Suppressor macrophage treated with lipopolysaccharide for 4 hours (primary cell): ENCODE measurements at places on chromosomes 3 and 15.
A peak's percentile ranks its signal among the peaks of the same experiment; 100 is the strongest.

GRCh38 chr3:193046371-193046770 lies 128.7 kb upstream of the MB21D2 start:
- DNase-seq: no peak

DNA sequence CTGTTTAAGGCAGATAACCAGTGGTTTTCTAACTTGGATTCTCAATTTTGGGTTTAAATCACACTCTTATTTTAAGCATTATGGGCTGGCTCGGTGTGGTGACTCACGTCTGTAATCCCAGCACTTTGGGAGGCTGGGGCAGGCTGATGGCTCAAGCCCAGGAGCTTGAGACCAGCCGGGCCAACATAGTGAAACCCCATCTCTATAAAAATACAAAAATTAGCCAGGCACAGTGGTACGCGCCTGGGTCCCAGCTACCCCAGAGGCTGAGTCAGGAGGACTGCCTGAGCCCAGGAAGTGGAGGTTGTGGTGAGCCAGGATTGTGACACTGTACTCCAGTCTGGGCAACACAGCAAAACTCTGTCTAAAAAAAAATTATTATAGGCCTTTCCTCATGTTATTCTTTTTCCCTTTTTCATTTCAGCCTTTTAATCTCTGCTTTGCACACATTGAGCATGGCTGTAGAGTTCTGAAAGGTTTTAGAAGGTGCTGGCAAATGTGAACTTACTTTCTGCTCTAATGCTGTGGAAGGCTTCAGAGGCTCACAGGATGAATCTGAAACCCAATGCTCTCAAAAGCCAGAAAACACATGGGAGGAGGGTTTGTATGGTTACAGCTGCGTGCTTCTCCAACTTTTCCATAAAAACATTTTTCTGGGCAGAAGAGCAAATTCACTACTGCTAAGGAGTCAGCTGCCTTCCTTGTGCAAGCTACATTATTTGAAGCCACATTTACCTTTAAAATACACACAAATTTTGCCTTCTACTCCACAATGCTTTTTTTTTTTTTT lies 32.5 kb downstream of the CHAC1 start:
- no peak for DNase-seq

DNA sequence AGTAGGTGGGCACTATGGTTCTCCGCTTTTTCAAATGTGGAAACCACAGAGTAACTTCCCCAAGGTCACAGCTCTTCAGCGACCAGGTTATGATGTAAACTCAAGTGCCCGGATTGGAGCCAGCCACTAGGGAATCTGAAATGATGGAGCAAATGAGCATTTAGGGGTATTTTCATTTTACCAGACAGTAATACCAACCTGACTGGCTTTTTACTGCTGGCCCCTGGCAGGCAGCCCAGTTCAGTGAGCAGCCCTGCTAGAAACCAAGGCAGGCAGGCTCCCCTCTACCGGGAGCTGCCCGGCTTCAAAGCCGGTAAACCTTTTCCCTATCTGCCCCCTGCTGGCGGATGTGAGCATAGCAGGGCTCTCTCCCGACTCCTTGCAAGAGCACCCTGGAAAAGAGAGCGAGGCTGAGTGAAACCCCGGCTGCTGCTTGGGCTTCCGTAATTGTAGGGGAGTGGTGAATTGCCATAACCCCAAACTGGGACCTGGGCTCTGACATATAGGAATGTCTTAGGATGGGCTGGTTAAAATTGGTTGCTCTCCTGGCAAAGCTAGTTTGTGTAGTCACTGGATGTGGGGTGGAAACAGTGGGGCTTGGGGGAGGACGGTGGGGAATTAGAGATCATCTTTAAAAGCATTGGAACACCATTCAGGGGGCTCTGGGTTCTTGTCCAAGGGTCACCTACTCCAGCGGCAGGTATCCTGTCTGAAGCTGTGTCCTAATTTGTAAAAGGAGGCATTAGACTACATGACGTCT lies 98.0 kb upstream of the TNFAIP8L3 start:
- peak; percentile 92 for DNase-seq

DNA sequence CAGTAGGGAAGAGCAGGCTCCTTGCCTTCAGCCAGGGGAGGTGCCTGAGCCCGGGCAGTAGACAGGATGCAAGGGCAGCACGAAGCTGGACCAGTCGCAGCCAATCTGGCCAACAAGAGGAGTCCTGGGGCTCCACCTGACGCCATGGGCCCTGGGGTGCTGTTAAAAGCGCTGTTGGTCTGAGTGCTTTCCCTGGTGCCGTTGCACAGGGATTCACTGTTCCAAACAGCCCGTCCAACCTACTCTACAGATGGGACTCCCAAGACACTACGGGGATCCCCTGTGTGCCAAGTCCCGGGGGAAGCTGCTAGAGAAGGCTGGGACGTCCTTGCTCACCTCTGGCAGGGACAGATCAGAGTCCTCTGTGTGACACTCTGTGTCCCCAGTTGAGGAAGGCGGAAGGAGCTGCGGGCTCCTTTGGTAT lies 632 bp downstream of the CTSH start:
- DNase-seq: no peak

DNA sequence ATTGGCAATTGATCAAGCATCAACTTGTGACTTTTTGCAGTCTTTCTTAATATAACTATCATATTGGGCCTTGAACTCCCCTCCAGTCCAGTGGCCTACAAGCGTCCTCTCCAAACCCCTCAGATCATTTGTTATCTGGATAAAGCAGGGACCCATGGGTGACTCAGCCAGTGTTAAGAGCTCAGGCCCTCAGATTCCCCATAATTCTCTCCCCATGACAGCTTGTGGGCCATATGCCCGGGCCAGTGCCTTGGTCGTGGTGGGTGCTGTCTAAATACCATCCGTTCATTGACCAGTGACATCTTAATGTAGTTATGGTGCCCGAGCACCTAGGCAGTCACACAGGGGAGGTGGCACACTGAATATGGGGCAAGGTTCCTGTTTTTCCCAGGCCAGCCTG lies 18.1 kb downstream of the MCF2L2 start:
- no peak for DNase-seq

GRCh38 chr15:59165726-59166125 lies 40.9 kb upstream of the LDHAL6B start:
- DNase-seq: no peak

GRCh38 chr3:95036526-95037021 lies 973.7 kb downstream of the NSUN3 start:
- DNase-seq: no peak

DNA sequence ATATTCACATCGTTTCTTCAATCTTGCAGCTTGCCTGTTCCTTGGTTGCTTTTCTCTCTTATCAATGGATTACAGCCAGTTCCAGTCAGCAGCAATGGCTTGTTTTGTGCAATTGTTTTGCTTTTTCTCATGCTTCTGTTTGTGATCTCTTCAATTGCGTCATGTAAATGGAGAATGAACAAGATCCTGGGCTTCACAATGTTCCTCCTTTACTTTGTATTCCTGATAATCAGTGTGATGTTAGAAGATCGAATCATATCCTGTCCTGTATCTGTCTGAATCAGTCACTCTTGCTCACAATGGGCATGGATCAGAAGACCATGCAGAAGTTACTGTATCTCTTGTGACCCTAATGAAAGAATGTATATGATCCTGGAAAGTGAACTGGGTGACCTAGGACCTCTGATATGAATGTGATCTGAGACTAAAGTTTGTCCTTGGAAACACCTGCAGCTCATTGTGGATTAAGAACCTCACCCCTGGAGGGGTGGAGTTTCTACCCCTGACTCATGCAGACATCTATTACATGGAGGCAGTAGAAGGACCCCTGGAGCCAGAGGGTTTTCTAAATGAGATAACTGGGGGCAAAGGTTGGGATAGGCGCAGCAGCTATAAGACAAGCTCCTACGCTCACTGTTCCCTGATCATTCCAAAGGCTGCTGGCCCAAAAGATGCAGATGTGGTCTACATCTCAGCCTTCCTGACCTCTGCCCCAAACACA lies 32.2 kb downstream of the SLC24A1 start:
- DNase-seq: peak; percentile 7

DNA sequence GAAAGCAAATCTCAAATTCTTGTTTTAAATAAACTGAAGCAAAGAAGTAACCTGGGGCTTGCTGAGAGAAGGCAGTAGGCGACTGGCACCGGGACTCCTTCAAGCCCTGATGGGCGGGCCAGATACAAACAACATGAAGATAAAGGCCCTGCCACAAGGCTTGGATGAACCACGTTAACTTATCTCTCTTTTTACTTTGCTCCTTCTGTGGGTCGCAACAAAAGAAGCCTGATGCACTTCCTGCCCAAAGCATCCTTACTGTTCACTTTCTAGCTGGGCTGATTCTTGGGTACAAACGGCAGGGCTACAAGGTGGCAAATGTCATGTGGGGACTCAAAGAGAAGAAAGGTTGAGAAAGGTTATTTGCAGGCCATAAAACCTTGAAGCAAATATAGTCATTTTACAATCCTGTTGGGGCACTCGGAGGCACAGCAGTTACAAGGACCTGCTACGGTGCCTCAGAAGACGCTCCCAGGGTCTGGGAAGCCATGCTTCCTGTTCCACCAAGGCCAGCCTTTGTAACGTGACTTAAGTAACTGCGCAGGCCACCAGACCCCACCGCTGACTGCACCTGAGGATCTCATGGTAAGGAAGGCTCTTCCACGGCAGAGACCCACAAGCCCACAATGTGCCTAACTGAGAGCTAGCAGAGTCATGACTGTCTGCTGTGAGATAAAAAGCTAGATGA lies 71.1 kb downstream of the CHSY1 start:
- DNase-seq: no peak

- peak; percentile 61 for DNase-seq
Measured at GRCh38 chr3:198071602-198072287, 111.7 kb downstream of the LMLN start.

GRCh38 chr15:38028869-38029268 lies 94.4 kb downstream of the TMCO5A start:
- peak; percentile 49 for DNase-seq

- DNase-seq: peak; percentile 12
Measured at GRCh38 chr15:81146006-81146405, 11.9 kb downstream of the CFAP161 start.

DNA sequence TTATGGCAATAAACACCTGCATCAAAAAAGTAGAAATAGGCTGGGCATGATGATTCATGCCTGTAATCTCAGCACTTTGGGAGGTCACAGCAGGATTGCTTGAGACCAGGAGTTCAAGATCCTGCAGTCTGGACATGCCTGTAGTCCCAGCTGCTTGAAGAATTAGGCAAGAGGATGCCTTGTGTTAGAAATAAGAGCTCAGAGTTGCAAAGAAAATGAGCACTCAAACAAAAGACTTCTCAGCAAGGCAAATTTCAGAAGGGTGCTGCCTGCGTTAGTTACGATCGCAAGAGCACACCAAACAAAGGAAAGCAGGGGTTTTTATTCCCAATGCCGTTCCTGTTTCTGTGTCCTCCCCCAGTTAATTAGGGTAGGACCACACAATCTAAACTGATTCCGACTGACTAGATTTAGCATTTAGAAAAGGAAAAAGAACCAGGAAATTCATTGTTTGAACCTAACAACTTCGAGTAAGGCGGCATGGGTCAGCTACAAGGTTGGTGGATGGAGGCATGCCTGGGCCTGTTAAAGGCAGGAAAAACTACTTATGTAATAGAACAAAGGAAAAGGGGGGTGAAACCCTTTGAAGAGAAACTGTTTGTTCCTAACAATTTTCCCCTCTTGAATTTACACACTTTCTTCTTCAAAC lies 55.5 kb downstream of the DLG1 start:
- no peak for DNase-seq

- no peak for DNase-seq
Measured at GRCh38 chr3:53865732-53866499, 16.0 kb downstream of the ACTR8 start.

- DNase-seq: no peak
Measured at GRCh38 chr3:197507081-197507480, 48.7 kb downstream of the BDH1 start.

- no peak for DNase-seq
Measured at GRCh38 chr15:99435877-99436541, 129.8 kb upstream of the MEF2A start.

- peak; percentile 1 for DNase-seq
Measured at GRCh38 chr3:155917781-155918180, 47.3 kb downstream of the GMPS start.

- DNase-seq: no peak
Measured at GRCh38 chr15:98888820-98889479, 118.6 kb downstream of the PGPEP1L start.

DNA sequence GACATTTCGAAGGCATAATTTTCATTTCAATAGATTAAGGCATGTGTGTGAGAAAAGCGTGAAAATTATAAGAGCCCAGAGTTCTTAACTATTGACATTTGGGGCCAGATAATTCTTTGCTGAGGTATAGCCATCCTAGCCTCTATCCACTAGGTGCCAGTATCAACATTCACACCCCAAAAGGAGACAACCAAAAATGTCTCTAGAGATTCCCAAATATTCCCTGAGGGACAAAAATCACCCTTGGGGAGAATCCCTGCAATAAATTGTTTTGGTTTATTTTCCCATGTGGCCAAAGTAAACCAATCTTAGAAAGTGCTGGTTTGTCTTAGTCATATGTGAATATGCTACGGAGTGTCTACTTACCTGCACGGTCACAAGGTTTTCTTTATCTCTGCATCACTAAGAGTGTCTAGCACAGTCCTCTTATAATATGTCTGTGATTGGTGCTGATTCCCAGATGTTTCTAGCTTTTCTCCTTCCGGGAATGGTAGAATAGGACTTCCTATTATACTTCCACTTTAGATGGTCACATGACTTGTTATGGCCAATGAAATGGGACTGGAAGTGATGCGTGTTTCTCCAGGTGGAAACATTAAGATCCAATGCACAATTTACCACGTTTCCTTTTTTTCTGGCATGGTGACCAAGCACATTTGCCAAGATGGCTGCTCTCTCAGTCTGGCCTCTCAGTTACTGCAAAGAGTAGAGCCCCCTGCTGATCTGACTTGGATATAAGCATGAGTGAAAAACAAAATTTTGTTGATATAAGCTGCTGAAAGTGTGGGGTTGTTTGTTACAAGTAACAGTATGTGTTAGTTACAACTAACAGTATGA lies 8.0 kb upstream of the KBTBD8 start:
- no peak for DNase-seq

GRCh38 chr3:47096959-47097358 lies 67.0 kb downstream of the SETD2 start:
- DNase-seq: no peak

DNA sequence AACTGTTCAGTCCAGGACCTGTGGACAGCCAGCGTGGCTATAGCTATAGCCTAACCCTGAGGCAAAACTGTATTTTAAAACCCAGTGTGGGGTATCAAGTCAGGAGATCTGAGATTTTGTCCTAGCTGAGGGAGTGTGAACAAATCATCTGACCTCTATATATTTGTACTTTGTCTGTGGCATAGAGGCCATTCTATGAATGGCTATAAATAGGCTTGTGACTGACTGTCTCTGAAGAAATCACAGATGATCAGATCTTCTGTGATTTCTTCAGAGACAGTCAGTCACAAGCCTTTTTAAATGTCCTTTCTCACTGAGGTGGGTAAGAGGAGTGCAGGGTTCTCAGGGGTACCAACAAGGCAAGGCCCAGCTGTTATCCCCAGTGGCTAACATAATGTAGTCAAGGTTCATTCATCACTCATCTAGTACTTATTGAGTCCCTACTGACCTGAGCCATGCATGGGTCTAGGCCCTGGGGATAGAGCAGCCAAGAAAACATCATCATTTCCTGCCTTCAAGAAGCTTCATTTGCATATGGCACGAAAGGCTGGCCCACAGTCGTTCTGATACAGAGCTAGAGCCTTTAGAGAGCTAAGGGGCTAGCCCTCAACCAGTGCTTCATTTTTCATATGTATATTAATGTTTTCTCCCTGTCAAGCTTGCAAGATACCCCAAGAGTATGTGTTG lies 53.3 kb downstream of the TIPARP start:
- DNase-seq: no peak
